ENCODE measurements at places on chromosomes 6 and 20. TPM values are rescaled to one million over a fixed set of nuclear protein-coding genes. Genes with fewer than 3 reads are reported as not detected.

EBF4 gene
- total RNA-seq: 4.1 TPM

- no peak for DNase-seq
These were observed 372.9 kb downstream of the DOK5 start for GRCh38 chr20:54848262-54848661.

DNA sequence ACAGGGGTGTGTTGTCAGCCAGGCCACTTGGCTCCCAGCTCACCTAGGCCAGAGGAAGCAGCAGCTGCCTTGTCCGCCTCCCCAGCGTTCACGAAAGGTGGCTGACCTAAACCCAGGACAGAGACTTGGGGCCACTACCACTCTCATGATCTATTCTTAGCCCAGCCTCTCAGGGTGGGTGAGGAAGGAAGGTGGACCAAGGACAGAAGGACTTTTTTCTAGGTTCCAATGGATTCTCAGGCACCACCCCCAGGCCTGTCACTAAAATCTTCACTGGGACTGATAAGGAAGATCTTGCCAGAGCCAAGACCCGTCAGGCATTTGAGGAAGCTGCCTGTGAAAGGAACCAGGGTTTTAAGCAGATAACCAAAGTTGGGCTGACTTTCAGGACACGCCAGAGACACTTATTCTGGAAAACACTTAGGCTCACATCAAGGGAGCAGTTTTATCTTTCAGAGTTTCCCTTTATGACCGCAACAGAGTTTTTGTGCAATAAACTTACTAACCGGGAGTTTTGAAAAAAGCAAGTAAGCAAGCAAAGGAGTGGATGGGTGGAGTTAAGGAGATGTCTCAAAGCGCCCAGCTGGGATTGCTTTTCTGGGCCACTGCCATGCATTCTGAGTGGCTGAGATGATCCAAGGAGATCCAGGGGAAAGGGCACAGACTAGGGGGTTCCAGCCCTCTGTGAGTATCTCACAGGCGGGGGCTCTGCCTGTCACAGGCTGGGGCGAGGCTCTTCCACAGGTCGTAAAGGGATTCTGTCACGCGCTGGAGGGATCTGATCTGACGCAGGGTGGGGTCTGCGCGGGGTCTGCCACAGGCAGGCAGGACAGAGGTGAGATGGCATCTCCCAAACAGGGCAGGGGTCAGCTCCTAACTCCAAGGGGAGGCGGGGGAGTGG, 989 bp downstream of the FITM2 start:
- DNase-seq: no peak

MPIG6B gene
- total RNA-seq: not detected

- no peak for DNase-seq
These were observed 174.7 kb downstream of the FOXC1 start for GRCh38 chr6:1784422-1784884.

AGPAT4 gene
- total RNA-seq: 11.4 TPM

PPP1R14C gene
- 3.0 TPM for total RNA-seq

KHDC1L gene
- total RNA-seq: not detected

DNA sequence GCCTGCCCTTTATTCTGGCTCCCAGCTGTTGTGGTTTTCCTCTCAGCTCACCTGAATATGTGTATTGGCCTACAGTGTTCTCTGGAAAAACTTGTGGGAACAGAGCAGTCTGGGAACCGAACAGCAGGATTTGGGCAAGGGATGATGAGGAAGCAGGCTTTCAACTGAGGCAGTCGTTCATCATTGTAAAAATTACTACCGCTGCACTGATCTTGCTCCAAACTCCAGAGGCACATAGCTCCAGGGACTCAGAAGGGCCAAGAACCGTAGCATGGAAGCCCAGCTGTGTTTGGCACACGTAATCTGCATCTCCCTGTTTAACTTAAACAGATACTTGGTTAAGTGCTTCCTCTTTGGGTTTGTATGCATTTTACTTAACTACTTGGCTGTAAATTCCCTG, 48.3 kb upstream of the EEF1A1 start:
- no peak for DNase-seq

SDCBP2 gene
- 4.4 TPM for total RNA-seq

ENPP3 gene
- not detected for total RNA-seq

DNA sequence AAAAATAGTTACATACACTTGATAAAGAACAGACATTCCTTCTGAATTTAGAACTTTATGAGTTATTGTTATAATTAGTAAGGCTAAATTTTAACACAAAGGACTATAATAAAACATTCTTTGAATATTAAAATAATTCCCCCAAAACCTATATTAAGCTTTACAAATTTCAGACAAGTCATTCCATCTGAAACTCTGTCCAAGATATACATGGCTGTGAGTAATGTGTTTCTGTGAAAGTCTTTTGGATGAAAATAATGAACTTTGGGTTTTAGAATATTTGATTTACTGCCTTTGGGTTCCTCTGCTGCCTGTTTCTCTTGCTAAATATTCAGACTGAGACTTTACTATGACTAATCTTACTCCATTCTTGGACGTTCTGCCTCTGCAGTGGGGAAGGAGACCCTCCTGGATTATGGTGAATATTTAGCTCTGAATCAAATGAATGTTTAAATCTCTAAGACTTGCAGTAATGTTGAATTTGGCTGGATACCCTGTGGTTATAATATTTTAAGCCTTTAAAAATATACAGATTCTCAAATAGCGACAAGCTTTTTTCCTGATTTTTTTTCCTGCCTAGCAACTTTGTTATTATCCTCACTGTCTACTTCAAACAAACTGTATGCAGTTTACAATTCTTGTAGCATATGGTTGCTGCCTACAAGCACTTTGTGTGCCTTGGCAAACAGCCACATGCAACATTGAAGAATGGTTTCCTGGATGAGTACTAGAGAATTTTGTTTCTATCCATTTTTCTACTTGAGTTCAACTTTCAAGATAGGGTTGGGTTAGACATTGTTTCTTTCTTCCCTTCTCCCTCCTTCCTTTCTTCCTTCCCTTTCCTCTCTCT, 51.4 kb downstream of the TXLNB start:
- DNase-seq: peak; percentile 51

- no peak for DNase-seq
These were observed 63.2 kb downstream of the PYGB start for GRCh38 chr20:25310921-25311728.

DNA sequence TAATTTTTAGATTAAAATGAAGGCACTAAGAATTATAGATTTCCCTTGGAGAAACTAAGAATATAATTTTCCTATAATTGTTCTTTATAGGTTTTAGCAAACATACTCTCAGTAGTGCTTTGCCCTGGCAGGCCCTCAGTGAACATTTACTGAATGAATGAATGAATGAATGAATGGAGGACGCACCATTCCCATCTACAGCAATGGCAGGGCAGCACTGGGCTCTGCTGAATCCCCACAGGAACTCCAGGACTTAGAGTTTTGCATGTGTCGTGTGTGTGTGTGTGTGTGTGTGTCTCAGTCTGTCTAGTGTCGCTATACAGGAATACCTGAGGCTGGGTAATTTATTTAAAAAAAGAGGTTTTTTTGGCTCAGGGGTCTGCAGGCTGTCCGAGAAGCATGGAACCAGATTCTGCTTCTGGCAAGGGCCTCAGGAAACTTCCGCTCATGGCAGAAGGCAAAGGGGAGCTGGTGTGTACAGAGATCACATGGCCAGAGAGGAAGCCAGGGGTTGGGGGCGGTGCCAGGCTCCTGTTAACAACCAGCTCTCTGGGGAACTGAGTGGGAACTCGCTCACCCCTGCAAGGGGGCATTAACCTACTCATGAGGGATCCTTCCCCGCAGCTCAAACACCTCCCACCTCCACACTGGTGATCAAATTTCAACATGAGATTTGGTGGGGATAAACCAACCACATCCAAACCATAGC, 20.1 kb downstream of the RNASET2 start:
- no peak for DNase-seq

ADTRP gene
- total RNA-seq: 2.9 TPM

DNA sequence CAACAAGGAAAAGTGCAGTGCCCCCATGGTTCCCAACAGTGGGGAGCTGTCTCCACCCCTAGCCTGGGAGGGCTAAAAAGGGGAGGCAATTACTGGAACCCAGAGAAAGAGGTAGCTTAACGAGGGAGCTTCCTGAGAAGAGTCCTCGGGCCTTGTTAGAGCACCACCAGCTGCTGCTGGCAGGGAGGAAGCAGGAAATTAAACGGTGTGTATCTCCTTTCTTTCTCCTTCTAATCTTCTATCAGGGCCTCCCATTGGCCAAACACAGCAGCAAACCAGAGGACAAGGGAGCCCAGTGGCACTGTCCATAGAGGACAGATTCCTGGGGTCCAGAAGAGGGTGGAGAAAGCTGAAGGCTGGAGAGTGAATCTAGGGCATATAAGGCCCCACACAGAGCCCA, 7.6 kb upstream of the BTN2A2 start:
- no peak for DNase-seq

DNA sequence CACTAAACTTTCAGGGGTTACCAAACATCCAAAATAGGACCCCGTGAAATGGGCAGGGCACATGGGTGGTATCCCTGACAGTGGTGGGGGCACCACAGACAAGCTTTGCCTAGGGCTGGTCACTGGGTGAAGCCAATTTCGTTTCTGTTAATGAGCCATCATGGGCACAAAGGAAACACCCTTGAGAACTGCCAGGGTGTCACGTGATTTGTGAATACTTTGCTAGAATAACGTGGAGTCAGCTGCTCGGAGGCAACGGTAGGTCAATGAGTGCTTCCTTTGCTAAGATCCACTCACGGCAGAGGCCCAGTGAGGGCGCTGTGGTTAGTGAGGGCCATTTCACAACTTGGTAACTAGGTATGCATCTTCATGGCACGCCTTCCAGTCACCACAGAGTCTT, 87.7 kb upstream of the AGPAT4 start:
- DNase-seq: no peak

DNA sequence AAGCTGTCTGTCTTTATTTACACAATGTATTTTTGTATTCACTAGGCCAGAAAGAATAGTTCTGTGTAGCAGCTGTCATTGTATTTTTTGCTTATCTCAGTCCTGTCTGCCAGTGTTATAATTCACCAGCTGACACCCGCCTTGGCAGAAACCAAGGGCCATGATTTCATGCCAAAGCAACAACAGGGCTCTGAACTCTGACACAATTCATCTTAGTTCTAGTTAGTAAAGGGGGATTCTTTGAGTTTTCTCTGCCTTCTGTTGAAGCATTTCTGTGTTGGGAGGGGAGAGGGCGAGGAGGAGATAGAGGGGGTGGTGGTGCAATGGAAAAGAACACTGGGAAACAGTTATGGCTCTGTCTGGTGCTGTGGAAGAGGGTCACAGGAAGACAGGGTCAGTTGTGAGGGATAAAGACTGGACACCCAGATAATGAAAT, 684.6 kb upstream of the MARCKS start:
- DNase-seq: no peak

- DNase-seq: no peak
These were observed 1.4 kb upstream of the MICAL1 start for GRCh38 chr6:109456710-109457561.

- DNase-seq: peak; percentile 57
These were observed 16.9 kb upstream of the PTCRA start for GRCh38 chr6:42898891-42899361.

DNA sequence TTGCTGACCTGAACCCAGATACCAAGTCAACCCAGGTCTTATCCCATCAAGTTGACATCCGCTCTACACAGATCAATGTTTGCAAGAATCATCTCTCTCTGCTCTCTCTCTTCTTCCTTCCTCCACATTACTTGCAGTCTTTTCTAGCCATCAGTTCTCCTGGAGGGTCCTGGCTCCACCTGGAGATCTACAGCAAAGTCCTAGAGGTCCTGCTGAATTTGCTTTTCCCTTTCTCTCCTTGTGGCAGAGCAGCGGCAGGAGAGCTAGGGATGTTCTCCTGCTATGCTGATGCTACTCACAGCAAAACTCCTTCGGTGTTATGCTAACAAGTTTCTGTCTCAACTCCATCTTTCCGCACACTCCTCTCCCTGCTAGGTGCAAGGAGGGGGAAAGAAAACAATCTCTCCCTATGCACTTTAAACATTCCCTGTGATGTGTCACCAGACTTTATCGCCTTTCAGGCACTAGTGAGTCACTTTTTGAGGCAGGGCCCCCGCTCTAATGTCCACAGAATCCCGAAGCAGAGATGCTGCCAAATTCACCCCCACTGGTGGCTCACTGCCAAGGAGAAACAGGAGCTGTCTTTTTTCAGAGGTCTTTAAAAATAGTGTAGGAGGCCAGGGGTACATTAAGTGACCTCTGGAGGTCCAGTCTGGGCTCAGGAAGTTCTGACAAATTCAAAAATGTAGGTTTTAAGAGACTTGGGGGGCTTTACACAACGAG, 62.6 kb downstream of the FAM50B start:
- no peak for DNase-seq

DNA sequence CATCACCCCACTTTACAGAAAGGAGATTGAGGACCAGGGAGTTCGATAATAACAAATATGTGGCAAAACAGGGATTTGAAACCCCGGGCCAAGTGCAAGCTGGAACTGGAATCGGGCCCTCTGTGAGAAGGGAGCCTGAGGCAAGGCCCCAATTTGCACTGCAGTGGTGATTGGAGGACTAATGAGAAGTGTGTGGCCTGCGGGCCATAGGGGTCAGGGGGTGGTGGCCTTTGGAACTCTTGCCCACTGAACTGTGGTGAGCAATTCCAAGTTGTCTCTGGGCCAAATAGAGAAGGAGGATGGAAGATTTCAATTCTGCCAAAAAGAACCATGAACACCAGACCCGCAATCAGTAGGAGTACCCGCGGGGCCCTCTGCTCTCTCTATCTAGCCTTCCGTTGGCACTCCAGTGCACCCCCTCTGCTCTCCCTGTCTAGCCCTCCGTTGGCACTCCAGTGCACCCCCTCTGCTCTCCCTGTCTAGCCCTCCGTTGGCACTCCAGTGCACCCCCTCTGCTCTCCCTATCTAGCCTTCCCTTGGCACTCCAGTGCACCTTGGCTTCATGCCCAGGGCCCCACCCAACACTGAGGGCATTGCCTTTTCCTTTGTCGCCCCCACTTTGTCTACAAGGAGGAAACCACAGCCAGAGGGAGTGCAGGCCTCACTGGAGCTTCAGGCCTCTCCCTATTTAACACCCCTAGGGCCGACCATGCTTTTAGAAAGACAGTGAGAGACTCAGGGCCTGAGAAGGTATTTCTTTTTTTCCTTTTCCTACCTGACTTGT, 6.0 kb upstream of the PTPRA start:
- DNase-seq: no peak

FOXC1 gene
- 7.9 TPM for total RNA-seq

GRCh38 chr6:144161975-144162374, 11.7 kb downstream of the STX11 start:
- DNase-seq: no peak

GRCh38 chr6:35088281-35089215, 52.6 kb downstream of the TCP11 start:
- no peak for DNase-seq

MYLK2 gene
- 2.9 TPM for total RNA-seq

DNA sequence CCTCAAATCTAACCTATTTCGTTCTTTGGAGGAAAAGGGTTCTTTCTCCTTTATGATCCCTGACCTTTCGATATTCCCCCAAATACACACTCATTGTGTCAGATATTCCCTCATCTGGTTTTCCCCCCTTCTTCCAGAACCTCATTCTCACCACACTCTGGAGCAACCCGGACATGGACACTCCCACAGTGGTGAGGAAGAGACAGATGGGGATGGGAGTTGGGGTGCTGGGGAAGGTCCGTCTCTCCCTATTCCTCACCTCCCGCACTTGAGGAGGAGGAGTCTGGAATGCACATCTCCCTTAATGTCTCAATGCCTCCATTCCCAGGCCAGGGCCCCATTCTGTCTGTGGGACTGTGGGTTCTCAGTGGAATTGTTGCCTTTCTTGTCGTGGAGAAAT, 1.3 kb downstream of the SLC39A7 start:
- no peak for DNase-seq

GRCh38 chr6:27685279-27685678, 212.4 kb upstream of the ZNF184 start:
- no peak for DNase-seq

OLIG3 gene
- not detected for total RNA-seq

GRCh38 chr6:37554480-37554819, 54.8 kb upstream of the CCDC167 start:
- DNase-seq: no peak
